ENCODE measurements at places on chromosomes 2 and 18.

DNA sequence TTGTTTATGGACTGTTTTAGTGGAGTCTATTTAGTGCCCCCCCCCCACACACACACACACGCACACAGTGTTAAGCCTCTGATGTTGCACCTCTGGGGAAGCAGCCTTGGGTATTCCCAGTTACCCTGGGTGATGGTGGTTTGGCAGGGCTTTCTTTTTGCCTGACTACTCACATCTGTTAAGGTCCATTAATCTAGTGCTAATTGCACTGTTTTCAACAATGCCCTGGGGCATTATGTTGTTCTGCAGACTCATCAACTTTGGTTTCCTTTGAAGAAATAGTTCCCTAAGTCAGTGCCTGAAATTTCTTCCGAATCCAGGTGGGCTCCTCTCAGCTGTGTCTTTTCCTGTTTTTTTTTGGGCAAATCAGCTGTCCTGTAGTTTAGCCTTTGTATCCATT is 34.7 kb downstream of the SPOPL start:
- no peak for DNase-seq

DNA sequence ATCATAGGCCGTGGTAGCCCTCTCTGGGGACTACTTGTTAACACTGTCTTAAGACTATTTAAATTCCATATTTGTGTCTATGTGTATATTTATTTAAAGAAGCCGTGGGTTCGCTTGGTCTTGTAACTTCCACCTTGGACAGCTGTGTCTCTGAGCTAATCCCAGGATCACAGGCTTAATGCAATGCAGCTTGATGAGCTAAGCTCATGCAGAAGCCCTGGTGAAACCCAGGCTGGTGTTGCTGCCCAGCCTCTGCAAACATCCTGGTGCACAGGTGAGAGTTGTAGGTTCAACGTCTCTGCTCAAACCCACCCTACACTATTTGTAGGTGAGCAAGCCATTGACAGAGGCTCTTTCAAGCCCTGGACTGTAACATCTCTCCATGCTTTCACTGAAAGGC is 211.8 kb downstream of the FAM210A start:
- DNase-seq: no peak

DNA sequence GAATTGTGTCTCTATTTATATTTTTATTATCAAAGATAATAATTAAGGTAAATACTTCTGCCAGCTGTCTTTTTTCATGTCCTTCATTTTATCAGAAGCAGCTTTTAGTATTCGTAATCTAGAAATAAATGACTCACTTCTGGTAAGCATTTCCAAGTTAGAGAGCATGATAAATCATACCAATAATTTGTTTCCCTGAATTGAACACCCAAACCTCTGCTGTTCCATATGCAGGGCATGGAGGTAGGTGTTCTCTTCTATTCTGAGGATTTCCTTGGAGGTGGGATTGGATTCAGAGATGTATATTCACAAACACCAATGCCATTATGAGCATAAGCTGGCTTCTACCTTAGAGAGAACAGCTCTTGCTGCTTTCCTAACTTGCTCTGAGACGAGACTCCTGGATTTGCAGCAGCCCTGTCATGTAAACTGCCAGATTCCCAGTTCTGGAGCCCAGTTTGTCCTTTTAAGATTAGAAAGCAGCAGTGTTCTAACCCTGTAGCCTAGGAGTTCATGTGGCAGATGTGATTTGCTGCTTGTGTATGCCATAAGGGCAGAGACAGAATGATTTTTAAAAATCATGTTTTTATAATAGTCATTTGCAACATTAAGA is 47.5 kb downstream of the SKA1 start:
- DNase-seq: no peak

- DNase-seq: no peak
Observed at GRCh38 chr2:112821682-112822081, 14.9 kb downstream of the IL1B start.

DNA sequence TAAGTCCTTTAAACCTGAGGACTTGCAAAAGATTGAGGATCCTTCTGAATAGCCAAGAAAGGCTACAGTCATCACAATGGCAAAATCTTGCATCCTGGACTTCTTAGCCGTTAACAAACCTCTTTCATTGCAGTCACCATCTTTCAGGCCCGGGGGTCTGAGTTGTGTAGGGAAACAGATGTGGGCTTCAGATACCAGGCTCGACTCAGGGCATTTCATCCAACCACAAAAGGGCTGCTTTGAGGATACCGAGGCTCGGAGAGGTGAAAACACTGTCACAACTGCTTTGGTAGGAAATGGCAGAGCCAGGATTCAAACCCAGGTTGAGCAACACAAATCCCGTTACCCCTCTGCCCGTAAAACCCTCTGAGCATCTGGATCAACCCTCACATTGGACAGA is 147.4 kb downstream of the TFCP2L1 start:
- DNase-seq: no peak

DNA sequence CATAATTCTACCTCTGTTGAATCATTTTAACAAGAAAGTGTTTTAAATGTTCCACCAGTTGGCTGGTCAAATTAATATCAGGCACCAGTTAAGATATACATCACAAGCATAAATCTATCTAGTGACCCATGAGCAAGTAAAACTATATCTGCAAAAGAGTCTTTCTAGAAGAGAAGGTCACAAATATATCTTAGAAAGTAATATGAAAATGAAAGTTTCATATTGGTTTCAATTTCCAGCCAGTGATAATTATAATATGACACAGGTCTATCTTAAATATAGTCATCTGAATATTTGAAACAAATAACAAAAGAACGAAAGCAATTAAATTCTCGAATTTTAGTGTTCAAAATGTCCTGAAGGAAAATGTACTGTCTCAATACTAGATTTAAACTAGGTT is 282.5 kb upstream of the KYNU start:
- DNase-seq: no peak
